ENCODE measurements at places on chromosomes 4 and X.
A peak's percentile ranks its signal among the peaks of the same experiment; 100 is the strongest.

DNA sequence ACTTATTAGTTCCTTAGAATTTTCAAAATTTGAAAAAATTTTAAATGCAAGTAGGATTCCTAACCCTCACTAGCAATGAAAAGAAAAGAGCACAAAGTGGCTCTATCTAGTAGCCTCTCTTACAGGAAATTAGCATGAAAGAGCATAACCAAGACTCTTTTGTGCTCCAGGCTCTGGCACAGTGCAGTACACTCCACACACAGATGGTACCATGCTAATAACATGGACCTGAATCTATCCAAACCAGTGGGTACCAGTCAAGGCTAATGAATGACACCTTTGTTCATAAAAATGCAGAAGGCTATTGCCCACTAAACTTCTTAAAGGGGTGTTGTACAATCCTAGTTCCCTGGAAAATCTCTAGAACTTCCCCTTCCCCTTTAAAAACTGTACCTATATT, 119.0 kb downstream of the MANBA start:
- no peak for DNase-seq

GRCh38 chr4:48018112-48018511, 1.5 kb downstream of the NIPAL1 start:
- DNase-seq: no peak

- no peak for DNase-seq
Measured at GRCh38 chr4:166655705-166656104, 578.6 kb downstream of the SPOCK3 start.

GRCh38 chr4:157014621-157015591, 43.3 kb upstream of the PDGFC start:
- no peak for DNase-seq

- no peak for DNase-seq
Measured at GRCh38 chrX:132638313-132638712, 149.5 kb upstream of the MBNL3 start.

DNA sequence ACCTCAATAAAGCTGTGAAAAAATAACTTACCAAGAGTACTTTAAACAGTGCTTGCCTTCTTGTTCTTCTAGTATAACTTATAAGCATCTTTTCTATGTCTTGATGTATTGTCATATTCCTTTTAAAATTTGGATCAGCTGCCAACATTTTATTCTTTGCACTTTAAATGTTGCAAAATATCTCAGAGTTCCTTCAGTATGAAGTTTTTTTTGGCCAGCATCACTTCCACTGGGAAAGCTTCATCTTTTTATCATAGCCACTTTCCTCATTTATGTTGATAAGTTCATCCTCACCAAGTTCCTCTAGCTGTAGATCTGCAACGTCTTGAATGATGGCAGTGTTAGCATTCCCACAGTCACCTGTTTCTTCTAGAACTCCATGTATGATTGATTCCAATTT, 24.2 kb downstream of the CXorf58 start:
- no peak for DNase-seq

DNA sequence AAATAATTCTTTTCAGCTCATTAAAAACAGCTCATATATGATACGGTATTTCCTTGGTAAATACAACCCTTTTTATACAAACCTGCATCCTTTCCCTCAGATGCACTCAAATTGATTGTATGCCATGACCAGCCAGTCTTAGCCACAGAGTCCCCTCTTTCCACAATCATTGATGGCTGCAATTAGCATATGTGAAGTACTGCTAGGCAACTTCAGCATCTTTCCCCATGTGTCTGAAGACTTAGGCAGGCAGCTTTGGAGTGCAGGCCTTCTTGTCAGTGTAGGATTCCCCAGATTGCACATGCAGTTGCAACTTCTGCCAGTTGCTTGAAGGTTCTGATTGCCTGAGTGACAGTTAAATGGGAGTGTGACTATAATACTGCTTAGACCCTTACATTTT, 15.6 kb upstream of the MBNL3 start:
- no peak for DNase-seq

DNA sequence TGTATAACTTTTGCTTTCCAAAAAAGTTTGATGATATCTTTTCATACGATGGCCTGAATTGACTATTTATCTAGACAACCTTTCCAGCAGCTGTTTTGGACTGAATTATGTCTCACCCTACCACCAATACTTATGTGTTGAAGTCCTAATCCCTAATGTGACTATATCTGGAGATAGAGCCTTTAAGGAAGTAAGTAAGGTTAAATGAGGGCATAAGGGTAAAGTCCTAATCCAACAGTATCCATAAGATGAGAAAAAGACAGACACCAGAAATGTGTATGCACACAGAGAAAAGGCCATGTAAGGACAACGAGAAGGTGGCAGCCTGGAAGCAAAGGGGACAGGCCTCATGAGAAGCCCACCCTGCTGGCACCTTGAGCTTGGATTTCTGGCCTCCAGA, 86.6 kb upstream of the PPARGC1A start:
- DNase-seq: no peak

- no peak for DNase-seq
Measured at GRCh38 chrX:130516123-130516522, 114.3 kb downstream of the RBMX2 start.

GRCh38 chrX:8960957-8961468, 72.9 kb downstream of the FAM9B start:
- DNase-seq: no peak

DNA sequence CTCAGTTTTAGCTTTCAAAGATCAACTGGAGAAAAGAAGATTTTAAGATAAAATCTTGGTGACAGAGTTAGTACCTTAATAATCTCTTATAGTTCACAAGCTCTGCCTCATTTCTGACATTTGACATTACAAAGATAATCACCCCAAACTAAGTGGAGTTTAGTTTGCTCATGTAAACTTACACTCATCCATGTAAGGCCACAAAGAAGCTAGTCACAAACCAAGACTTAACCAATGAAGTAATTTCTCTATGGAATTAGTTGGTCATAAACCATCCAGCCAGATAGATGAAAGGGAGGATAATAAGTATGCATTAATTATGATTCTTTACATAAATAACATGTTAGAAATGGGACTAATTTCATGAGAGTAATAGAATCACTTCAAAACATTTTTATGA, 159.2 kb downstream of the FAM13A start:
- no peak for DNase-seq

DNA sequence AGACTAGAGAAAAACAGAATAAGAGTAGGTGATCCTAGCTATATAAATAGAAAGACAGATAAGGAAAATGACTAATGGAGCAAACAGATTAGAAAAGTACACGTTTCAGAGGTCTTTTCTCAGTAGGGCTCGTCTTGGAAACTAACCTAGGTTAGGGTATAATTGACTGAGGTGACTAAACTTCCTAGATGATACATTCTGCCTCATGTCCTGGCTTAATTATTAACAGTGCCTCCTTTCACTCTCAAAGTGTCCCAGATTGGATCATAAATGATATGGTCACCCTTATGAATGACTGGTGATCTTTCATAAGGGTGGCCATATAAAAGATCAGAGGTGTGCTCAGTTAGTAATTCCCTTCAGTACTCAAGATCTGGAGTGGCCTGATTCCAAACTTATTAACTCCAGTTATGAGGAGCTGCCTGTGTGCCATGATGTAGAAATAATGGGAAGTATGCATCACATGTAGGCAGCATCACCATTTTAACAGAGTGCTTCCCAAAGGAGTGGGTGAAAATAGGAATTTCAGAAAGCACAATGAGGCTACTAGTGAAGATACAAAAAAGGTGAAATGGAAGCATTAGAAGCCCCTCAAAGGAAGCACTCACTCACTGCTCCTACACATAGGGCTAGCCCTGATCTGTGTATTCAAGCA, 14.7 kb upstream of the GRIA3 start:
- no peak for DNase-seq

- DNase-seq: no peak
Measured at GRCh38 chrX:10582215-10582733, 38.1 kb downstream of the MID1 start.

- no peak for DNase-seq
Measured at GRCh38 chr4:94537921-94538628, 86.3 kb downstream of the PDLIM5 start.

DNA sequence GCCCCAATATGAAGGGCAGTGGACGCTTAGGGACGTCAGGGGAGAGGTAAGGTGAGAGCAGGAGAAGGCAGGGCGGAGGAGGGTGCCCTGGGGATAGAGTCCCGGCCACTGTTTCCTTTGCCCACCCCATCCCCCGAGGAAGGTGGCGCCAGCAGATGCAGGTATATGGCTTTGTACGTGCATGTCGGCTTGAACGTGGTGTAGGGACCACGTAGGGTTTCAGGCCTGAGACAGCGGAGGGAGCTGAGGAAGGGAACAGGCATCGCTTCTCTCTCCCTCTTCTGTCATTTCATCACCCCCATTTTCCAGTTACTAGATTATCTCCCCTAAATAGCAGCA, 97.9 kb downstream of the PHKA2 start:
- no peak for DNase-seq

- no peak for DNase-seq
Measured at GRCh38 chrX:149248073-149248625, 257.0 kb downstream of the IDS start.

- no peak for DNase-seq
Measured at GRCh38 chr4:35772291-35772690, 472.0 kb downstream of the ARAP2 start.

- DNase-seq: no peak
Measured at GRCh38 chr4:129899849-129900248, 803.9 kb downstream of the C4orf33 start.

- no peak for DNase-seq
Measured at GRCh38 chr4:100848841-100849240, 331.0 kb upstream of the EMCN start.

DNA sequence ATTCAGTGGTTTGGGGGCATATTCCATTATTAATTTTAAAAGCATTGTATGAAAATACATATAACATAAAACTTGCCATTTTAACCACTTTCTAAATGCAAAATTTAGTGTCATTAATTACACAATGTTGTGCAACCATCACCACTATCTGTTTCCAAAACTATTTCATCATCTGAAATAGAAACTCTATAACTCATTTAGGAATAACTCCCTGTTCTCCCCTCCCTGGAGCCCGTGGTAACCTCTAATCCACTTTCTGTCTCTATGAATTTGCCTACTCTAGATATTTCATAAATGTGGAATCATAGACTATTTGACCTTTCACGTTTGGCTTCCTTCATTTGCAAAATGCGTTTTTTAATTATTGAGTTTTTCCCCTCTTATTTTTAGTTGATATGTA, 101.4 kb upstream of the GPC4 start:
- no peak for DNase-seq

DNA sequence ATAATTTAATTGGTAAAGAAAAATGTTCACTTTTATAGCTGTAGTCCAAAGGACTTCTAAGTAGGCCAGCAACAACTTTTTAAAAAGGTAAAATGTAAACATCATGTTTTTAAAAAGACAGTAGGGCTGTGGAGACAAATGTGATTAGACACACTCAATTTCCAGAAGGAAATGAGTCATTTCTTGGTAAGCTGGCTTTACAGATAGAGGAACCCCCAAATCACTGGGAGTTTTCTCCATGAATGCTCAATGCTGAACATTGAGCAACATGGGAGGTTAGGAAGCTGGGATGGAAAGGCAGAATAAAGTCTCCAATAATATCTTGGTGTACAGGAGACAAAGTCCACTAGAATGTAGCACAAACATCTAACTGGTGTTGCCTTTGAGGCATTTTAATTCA, 121.3 kb downstream of the NWD2 start:
- DNase-seq: no peak

DNA sequence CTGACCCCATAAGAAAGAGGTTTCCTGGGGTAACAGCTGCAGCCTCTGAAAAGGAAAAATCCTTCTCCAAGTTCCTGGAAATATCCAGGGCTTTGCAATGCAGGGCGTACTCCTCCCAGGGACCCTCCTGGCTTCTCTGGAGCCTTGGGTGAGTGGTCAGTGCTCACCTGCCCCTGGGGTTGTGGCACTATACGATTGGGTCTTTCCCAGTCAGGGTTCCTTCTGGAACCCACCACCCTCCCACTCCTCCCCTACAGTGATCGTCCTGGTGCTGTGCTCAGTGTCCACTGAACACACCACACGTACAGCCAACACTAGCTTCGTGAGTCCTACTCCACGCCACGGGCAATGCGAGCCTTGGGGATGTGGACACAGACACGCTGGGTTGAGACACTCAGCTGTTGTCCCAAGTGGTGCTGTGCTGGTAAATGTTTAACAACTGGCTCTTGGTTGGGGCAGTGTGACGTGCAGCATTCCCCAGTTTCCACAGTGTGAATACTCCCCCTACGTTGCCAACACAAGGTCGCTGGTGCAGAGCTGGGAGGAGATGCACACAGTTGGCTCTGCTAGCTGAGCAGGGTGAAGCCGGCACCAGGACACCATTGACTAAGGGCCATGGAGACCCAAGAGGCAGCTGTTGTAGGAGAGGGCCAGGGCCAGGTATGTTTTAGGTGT, 65.4 kb downstream of the HTRA3 start:
- DNase-seq: no peak

- DNase-seq: no peak
Measured at GRCh38 chr4:42460043-42460442, 62.8 kb downstream of the SHISA3 start.

DNA sequence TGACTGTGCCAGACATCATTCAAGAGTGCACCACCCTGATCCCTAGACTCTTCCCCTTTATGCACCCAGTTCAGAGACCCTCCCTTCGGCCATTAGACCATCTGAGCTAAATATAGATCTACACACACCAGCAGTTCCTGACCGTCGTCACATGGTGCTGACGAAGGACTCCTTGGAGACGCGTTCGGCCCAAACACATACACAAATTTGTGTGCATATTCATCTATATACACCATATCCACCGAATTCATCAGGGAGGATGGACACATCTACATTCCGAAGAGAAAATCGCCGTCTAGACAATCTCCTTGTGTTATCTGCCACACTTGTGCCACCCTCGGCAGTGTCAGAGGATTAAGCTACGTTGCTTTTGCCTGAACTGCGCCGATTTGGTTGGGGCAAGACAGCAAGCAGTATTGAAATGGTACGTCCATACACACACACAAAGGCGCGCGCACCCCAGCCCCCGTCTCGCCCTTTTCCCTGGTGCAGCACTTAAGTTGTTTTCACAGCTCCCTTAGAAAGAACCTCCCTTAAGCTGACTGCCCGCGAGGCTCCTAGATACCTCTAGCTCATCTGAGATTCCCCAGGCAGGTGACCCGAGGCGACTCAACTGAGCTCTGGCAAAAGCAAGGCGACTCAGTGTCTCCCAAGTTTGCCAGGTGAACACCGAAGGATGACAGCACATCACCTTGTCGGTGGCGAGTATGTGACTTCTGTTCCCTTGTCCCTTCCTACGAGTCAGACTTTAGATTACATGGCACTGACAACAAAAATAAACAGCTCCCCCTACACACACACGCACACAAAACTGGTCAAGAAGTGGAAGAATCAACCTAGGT, 1.0 kb downstream of the RASGEF1B start:
- DNase-seq: no peak

DNA sequence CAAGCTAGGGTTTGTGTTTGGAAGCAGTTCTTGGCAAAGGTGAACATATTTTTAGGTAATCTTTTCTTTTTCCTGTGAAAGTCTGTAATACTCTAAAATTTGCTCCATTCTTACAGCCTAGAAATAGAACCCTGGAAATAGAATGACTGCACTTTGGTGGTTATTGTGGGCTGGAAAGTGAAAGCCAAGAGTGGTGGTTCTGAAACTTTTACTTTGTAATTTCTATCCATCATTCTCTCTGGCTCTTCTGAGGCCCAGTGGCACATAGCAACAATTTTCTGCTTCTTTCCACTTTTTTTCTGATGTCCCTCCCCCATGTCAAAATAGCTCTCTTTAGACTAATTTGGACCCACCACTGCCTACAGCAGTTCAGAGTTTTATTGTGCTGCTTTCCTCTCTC, 300.4 kb upstream of the RPS6KA3 start:
- DNase-seq: no peak

GRCh38 chr4:7649741-7650531, 215.2 kb upstream of the PSAPL1 start:
- peak; percentile 10 for DNase-seq
